ENCODE measurements at places on chromosomes 5 and 9.

- DNase-seq = no peak
Observed at GRCh38 chr5:31413030-31413812, 118.7 kb downstream of the DROSHA start.

GRCh38 chr9:111298731-111299598, 31.1 kb downstream of the OR2K2 start:
- DNase-seq = peak; percentile 65

DNA sequence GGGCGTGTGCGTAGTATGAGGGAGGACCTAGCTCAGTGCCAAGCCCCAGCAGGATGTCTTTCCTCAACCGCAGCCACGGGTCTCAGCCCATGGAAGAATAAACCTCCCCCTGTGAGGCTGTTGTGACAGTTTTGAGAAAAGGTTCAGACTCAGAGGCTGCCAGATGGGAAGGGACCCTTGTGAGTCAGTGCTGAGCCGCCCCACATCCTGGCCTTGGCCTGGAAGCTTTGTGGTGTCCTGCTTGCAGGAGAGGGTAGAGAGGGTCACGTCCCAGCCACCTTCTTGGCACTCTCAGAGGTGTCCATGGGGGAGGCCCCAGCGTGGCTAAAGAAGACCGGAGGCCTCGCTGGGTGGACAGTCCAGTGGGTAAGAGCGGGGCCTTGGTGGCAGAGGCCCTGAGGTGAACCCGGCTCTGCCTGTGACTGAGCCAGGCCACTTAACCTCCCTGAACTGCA, 2.8 kb downstream of the GRHPR start:
- DNase-seq = no peak

GRCh38 chr9:112605963-112606699, 111.8 kb downstream of the INIP start:
- no peak for DNase-seq

Measured in left renal cortex interstitium (tissue), 4 donors.